Esophagus squamous epithelium (tissue), 5 donors: ENCODE measurements at places on chromosomes 13 and 19. TPM values are rescaled to one million over a fixed set of nuclear protein-coding genes. Genes with fewer than 3 reads are reported as not detected.

Gene ZNF681
- total RNA-seq = 2.7 TPM

Gene CELF5
- not detected for total RNA-seq

Gene SPIB
- not detected for total RNA-seq

Gene IGFL2
- total RNA-seq = not detected

Gene LMTK3
- 2.3 TPM for total RNA-seq

Gene CEACAM20
- not detected for total RNA-seq

Gene ZNF324B
- 8.4 TPM for total RNA-seq

Gene SAFB2
- total RNA-seq = 11.6 TPM
